CD4-positive, alpha-beta T cell treated with Interleukin-15 for 1 hour (primary cell): ENCODE measurements at places on chromosomes 1 and 21.

DNA sequence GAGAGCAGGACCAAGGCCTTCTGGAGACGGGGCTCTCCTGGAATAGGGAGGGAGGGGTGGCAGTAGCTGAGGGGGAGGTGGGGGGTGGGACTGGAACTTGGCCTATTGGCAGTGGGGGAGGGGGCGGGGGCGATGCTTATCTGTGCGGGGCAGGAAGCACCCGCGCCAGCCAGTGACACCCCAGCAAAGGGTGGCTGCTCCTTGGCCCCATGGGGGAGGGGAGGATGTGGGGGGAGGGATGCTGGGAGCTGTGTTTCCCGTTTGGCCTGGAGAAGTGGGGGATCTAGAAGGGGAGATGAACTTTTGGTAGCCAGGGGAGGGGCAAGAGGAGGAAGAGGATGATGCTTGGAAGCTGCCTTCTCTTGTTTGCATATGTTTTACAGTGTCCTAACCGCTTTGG is 11.0 kb downstream of the ZBTB7B start:
- no peak for DNase-seq

- DNase-seq = no peak
These were observed 106.5 kb upstream of the SLC45A1 start for GRCh38 chr1:8211251-8211882.

GRCh38 chr1:175268720-175269119 is 76.1 kb upstream of the KIAA0040 start:
- no peak for DNase-seq

GRCh38 chr1:153429266-153430165 is 13.2 kb downstream of the S100A7A start:
- DNase-seq = no peak

GRCh38 chr1:153573351-153573750 is 7.7 kb upstream of the S100A2 start:
- DNase-seq = no peak

- no peak for DNase-seq
These were observed 385.5 kb downstream of the SMYD3 start for GRCh38 chr1:246121533-246121932.

- DNase-seq = peak; percentile 58
These were observed 24.8 kb downstream of the ADGRB2 start for GRCh38 chr1:31739346-31739745.

DNA sequence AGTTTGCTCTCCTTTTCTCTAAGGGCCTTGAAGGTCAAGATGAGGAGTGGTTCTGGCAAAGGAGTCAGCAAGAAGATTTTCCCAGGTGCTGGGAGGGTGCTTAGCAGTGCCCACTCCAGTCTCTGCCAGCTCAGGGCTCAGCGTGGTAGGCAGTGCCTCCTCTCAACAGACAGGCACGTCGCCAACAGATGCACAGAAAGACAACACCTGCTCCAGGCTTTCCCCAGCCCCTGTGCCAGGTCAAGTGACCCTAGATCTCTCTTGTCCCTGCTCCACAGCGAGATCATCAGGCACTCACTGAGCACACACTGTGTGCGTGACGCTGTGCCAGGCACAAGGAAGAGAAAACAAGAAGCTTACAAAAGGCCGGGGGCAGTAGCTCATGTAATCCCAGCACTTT is 86.0 kb downstream of the CASZ1 start:
- DNase-seq = no peak

GRCh38 chr1:10508511-10508951 is 33.8 kb downstream of the PEX14 start:
- DNase-seq = no peak

- no peak for DNase-seq
These were observed 30.1 kb upstream of the ARHGEF10L start for GRCh38 chr1:17509363-17509762.

DNA sequence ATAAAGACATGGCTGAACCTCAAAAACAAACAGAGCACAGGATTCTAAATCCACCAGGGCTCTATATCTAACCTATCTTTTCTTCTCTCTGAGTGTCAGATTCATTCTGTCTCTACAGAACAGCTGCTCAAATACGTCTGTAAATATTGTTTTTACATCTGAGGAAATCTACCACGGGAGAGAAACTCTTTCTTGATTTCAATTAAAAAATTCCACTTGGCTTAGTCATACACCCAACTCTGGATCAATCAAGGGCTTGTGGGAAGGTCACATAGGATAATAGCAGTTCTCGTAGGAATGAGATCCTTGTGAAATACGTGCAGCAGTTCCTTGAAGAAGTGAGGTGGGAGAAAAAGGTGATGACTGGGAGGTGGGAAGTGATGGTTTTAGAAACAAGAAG is 1355.7 kb upstream of the ADGRL2 start:
- DNase-seq = no peak

DNA sequence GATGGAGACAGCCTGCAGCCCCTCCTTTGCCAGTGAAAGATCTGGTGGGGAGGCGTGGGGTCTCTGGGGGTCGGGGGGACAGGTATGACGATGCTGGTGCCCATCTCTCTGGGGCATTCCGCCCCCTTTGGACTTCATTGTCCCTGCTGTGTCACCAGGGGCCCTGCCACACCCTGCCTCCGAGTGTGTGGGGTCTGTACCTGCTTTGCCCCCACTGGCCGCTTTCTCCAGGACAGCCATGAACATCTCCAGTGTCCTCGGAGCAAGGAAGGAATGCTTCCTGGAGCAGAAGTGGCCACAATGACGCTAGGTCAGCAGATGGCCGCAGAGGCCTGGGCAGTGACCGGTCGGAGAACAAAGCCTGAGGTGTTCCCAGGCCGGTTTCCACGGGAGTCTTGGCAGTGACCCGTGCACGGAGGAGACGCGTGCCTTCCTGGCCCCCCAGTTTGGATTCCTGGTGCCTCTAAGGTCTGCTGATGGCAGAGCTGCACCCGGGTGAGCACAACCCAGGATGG is 18.6 kb upstream of the TRAPPC10 start:
- DNase-seq = no peak

DNA sequence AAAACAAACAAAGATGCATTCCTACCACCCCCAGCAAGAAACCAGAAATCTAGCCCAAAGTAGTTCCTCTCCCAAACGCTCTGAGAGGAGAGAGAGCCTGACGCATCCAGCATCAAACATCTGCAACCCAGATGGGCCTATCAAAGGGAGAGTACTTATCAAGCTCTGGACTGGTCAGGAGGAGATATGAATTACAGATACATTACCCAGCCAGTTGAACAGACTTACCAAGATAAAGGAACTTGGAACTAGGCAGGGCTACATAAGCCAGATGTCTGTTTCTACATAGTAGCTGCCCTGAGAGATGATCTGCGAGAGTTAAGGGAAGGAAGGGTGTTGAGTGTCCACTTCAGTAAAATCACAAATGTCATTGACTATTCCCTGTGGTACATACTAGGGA is 138.4 kb downstream of the PAPPA2 start:
- no peak for DNase-seq

DNA sequence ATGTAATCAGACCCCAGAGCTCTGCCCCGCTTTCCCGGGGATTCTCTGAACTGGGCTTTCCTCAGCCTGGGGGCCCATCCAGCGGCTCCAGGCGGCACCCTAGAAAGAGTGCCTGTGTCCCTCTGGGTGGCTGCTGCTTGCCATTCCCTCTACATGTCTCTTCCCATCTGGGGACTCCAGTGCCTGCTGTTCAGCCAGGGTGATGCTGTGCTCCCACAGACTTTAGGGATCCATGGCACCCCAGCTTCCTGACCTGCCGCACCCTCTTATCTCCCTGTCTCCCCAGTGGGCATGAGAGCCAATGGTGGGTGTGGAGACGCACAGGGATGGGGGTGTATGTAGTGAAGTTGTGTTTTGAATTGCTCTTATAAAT is 16.2 kb downstream of the TRAPPC10 start:
- no peak for DNase-seq

- no peak for DNase-seq
These were observed 192.9 kb downstream of the PCP4 start for GRCh38 chr21:40060083-40060677.

DNA sequence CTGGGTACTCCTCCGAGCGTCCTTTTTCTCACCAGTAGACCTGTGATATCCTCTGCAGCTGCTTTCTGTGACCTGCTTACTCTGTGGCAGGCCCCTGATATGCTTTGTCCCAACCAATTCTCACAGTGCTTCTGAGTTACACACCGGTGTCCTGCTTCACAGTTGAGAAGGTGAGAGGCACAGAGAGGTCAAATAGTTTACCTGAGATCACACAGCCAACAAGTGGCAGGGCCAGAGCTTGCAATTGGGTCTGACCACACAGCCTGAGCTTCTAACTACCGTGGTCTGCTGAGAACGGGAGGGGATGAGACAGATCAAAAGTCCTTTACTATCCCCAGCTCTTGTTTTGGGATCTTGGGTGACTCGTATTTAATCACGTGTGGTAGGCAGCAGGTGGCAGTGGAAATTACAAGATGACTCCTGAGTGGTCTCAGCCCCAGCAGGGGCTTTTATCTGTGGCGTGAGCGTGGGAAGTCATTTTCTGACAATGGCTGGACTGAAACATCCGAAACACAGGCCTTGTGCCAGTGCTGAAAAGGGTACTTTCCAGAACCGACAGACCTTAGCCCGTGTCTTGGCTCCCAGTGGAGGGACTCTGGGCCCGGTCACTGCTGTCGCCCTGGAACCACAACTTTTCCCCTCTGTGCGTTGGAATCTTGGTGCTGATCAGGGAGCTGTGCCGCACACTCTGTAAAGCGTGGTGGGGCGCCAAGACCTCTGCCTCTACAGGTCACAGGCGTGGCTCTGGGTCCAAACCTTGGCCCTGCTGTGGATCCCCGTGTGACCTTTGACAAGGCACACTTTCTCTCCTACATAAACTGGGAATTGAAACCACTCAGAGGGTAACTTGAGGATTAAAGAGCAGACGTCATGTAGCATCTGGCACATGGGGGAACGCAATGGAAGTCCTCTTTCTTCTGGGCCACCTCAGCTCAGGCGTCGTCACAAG is 11.9 kb downstream of the THEMIS2 start:
- DNase-seq = peak; percentile 30

GRCh38 chr1:46493316-46494032 is 3.8 kb downstream of the DMBX1 start:
- DNase-seq = no peak

DNA sequence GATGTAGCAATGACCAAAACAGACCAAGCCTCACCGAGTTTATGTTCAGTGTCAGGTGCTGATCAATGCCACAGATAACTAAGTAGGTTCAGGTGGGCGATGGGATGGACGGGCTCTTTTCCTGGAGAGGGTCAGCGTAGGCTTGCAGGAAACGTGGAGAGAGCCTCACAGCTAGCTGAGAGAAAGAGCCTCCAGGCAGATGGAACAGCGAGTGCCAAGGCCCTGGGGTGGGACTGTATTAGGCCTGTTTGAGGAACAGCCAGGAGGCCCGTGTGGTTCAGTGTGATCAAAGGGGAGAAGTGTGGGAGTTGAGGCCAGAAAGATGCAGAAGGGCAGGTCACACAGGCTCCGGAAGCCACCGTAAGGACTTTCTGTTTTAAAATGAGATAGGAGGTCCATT is 7.3 kb upstream of the UTS2 start:
- DNase-seq = no peak

- no peak for DNase-seq
These were observed at the start of gene GNG4 for GRCh38 chr1:235649368-235650163. Gene GNG4, minus strand, starts transcription at chr1:235649784. Its CDS starts 65,946 bp downstream, at chr1:235583838.

DNA sequence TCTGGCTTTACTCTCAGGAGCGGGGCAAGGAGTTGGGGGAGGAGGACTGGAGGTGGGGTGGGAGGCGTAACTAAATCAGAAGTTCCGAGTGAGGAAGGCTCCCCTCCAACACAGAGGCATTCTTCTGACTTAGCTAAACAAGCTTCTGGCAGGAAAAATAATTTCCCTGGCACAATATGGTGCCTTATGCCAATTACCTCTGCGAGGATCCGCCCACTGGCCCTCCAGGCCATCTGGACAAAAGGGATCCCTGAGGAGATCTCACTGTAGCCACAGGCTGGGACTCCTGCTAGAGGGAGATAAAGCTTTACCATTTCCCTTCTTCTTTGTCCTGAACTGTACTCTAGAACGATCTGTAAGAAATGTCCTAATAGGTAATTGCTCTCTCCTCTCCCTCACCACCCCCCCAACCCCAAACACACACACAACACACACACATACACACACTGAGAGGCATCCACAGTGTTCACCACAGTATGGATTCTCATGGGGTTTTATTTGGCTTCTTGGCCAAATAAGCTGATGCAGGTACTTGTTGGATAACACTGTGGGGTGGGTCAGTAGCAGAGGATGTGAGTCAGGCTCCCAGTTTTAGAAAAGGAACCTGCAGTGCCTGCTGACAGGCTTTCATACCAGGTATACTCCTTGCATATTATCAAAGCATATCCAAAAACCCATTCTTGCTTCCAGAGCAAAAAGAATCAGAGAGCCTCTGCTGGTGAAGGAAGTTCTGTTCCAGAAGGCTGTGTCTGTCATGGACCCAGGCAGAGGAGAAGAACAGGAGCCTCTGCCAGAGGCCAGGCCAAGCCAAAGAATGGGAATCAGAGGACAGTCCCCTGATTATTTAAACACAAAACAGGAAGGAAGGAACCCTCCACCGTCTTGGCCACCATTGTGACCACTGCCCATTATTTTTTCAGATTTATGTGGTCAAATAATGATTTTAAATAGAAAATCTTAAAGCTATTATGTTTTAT is 169.1 kb downstream of the C1orf21 start:
- no peak for DNase-seq

GRCh38 chr1:171126504-171126903 is 35.8 kb downstream of the FMO3 start:
- no peak for DNase-seq

GRCh38 chr1:118334506-118334905 is 149.5 kb upstream of the SPAG17 start:
- DNase-seq = no peak

DNA sequence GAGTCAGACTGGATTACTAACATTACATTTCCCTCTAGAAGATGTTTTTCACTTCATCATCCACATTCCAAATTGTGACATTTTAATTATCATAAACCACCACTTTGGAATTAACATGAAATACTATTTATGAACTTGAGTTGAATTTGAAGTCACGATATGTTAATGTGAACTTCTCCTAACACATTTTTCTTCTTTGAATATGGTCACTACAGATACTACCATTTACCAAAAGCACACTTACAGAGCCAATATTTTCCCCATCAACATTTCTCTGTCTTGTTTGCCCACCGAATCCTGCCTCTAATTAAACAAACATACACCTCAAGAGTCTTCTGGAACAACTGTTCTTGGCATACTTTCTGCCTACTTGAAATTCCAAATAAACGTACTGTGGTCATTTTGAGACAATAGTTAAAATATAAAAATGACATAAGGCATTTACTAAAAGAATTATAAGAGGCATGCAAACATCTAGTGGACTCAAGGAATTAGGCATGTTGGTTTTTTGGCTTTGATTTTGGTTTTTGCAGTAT is 177.4 kb downstream of the AKT3 start:
- no peak for DNase-seq

- no peak for DNase-seq
These were observed 66.9 kb downstream of the TRABD2B start for GRCh38 chr1:47930210-47930840.

DNA sequence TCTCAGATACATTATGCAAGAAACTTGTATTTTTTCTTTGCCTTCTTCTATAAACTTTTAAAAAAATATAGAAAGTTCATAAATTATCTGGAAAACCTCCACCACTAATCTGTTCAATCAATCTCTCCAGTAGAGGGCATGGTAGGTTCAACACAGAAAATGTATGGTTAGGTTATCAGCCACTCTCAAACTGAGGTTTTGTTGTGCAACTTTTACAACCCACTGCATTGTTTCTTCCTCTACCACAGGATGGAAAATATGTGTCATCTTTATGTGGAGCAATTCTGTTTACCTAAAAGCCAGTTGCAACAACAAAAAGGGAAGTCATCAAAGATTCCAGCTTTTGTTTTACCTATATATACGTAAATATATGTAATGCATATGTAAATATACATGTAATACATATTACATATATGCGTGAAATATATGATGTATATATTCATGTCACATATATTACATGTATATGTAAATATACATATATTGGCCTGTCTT is 3.0 kb upstream of the RGS2 start:
- peak; percentile 17 for DNase-seq
